ENCODE measurements at places on chromosomes 16 and 17. TPM values are rescaled to one million over a fixed set of nuclear protein-coding genes. Genes with fewer than 3 reads are reported as not detected.
A peak's percentile ranks its signal among the peaks of the same experiment; 100 is the strongest.

- H3K27me3 ChIP-seq, result no peaks in the 10 kb centered on the region
- H3K36me3 ChIP-seq, result no peaks in the 10 kb centered on the region
- H3K4me1 ChIP-seq, result no peaks in the 10 kb centered on the region
- no peak for DNase-seq
These were observed 101.9 kb downstream of the LITAF start for GRCh38 chr16:11484691-11485258.

DNA sequence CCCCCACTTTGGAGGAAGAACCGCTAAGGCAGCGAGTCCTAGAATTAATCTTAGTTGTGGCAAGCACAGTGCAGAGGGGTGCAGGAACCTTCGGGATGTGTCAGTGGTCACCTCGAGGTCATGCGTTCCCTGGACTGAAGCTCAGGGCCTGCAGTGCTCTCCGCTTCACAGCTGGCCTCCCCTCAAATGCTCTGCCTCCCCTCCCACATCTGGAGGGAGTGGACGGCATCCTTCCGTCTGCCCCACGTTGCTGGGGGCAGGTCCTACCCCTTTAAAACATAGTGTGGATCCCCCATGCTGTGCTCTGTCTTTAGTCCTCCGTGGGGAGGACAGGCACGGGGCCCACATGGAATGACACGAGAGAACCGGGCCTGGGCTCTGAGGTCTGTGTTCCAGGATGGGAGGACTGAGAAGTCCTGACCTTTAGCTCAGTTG, 99.5 kb upstream of the CDC42EP4 start:
- DNase-seq, result no peak
- H3K4me3 ChIP-seq, result no peak overlapping the region

- H3K4me1 ChIP-seq, result peaks cover 56% of the 10 kb centered on the region
- peak overlapping the region; percentile 33 for H3K27ac ChIP-seq
- H3K36me3 ChIP-seq, result peaks cover 34% of the 10 kb centered on the region
- H3K27me3 ChIP-seq, result no peaks in the 10 kb centered on the region
- no peak overlapping the region for H3K4me3 ChIP-seq
These were observed 24.4 kb downstream of the ATP6V0D1 start for GRCh38 chr16:67456391-67457081.

GRCh38 chr17:79975498-79976134, 60.1 kb downstream of the TBC1D16 start:
- H3K36me3 ChIP-seq, result no peaks in the 10 kb centered on the region
- no peak for DNase-seq
- H3K4me3 ChIP-seq, result no peak overlapping the region
- H3K4me1 ChIP-seq, result no peaks in the 10 kb centered on the region
- no peak overlapping the region for H3K27ac ChIP-seq

DNA sequence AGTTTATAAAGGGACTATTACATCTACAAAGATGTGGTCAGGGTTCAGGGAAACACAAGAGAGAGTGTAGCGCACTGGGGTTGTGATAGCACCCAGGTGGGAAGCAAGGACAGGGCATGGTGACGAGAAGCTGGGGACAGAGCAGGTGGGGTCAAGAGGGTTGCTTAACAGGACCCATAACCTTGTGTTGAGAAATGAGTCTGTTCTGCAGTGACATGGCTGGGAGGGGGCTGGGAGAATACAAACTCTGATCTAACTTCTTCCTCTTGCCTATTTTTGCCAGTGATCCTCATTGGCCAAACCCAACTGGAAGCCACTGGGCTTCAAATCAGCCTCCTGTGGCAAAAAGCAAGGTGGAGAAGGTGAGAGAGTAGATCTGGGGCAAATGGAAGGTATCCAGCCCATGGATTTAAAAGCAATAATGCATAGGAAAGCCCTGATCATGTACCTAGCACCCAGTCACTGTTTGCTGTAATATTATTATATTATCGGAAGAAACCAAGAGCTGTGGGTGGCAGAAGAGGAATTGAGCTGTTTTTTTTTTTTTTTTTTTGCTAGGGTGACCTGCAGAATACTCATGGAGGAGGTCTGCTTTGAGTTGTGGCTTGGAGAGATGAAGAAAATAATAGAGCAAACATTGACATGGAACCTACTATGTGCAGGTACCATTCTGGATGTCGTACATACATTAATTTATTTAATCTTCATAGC, 76.9 kb upstream of the ZFHX3 start:
- no peaks in the 10 kb centered on the region for H3K27me3 ChIP-seq
- H3K27ac ChIP-seq, result no peak overlapping the region
- H3K36me3 ChIP-seq, result no peaks in the 10 kb centered on the region
- H3K4me1 ChIP-seq, result peaks cover 24% of the 10 kb centered on the region

Gene PCTP
- 21.9 TPM for total RNA-seq

- H3K4me1 ChIP-seq, result peaks cover 43% of the 10 kb centered on the region
- DNase-seq, result no peak
- no peak overlapping the region for H3K27ac ChIP-seq
- no peaks in the 10 kb centered on the region for H3K36me3 ChIP-seq
These were observed 5.3 kb downstream of the RBBP6 start for GRCh38 chr16:24544640-24545039.
